Posterior vena cava (tissue), 2 donors: ENCODE measurements at places on chromosomes 2 and 18. TPM values are rescaled to one million over a fixed set of nuclear protein-coding genes. Genes with fewer than 3 reads are reported as not detected.

The NAT8 gene
- not detected for total RNA-seq

The EVA1A gene
- 0.56 TPM for total RNA-seq

The CD8B2 gene
- not detected for total RNA-seq

GRCh38 chr2:65436824-65437221 lies 4.4 kb upstream of the SPRED2 start:
- no peak for DNase-seq

- DNase-seq: no peak
Measured at GRCh38 chr18:50161597-50162205, 33.2 kb downstream of the MYO5B start.

GRCh38 chr2:179272406-179273192 lies 8.0 kb upstream of the SESTD1 start:
- no peak for DNase-seq

DNA sequence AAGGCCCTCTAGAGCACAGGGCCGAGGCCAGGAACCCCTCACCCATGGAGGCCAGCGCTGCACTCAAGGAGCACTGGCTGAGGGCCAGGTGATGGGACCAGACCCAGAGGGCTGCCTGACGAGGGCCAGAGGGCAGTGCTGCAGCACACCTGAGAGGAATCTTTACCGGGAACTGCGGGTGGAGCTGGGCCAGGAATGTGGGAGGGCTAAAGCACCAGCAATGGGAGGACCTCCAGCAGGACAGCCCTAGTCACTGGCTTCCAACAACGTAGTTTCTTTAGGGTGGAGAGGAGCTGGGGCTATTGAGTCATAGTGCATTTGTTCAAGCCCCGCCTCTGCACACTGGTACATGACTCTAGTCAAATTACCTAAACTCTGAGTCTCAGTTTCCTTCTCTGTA lies 143.4 kb downstream of the TMEM17 start:
- DNase-seq: no peak

DNA sequence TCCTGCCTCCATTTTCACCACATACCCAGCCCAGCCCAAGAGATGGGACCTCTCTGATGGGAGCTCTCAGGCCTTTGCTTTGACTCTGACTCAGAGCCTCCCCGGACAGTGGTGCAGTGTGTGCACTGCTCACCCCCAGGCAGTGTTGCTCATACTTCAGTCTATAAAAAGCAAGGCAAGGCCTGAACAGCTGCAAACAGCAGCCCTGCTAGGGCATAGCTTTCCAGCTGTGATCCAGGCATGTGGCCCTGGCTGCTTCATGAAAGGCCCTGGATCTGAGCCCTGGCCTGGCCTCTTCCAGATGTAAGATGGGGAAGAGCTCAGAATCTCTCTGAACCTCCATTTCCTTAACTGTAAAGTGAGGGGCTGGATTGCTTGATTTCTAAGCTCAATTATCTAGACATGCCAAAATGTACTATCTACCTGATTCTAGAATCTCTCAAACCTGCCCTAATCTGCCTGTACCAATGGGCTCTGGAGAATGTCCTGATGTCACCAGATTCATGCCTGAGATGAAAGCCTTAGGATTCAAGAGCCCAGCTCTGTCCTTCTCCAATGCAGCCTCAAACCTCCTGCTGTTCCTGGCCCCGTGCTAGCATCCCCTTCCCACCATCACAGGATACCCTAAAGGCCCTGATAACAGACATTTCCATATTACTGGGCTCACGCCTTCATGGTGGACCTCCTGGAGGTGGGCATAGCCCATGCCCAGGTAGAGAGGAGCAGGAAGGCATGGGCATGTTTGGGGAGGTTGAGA lies 206.9 kb downstream of the ARL4C start:
- no peak for DNase-seq

DNA sequence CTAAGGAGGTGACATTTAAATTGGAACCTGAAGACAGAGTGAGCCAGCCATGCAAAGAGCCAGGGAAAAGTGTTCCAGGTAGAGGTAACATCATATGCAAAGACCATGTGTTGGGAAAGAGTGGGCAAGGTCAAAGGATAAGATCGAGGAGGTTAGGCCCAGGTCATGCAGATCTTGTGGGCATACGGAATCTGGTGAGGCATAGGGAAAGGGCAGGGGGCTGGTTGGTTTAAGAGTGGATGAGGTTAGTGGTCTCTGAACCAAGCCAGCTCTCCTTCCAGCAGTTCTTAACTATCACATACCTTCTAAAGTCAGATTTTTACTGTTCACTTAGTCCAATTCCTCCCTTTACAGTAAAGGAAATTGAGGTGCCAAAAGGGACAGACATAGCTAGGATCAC lies 3.0 kb downstream of the ANKRD53 start:
- no peak for DNase-seq

DNA sequence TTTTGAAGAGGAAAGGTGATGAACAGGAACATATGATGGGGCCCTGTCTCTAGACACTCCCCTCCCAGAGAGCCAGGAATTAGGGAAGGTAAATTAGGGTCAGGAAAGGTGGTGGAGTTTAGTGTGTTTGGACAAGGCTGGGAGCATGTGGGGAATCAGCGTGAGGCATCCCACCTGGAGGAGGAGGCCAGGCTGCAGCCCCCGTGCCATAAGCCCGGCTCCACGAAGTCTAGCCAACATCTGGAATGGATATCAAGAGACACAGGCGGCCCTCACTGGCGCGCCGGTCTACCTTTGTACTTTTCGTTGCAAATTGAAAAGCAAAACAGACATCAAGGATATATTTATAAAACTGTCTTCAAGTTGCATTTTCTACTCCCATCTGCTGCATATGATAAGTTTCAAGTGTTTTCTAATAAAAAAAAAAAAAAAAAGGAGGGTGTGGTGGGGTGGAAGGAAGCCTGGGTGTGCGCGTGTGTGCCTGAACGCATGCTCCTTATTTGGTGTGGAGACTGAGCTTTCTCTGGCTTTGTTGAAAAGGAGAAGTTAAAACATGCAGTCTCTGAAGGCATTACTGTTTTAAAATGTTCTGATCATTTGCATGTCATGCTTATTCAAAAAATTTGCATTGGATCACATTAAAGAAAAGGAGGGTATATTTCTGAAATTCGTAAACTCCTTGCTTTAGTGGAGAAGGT lies 546.7 kb upstream of the ID2 start:
- no peak for DNase-seq

DNA sequence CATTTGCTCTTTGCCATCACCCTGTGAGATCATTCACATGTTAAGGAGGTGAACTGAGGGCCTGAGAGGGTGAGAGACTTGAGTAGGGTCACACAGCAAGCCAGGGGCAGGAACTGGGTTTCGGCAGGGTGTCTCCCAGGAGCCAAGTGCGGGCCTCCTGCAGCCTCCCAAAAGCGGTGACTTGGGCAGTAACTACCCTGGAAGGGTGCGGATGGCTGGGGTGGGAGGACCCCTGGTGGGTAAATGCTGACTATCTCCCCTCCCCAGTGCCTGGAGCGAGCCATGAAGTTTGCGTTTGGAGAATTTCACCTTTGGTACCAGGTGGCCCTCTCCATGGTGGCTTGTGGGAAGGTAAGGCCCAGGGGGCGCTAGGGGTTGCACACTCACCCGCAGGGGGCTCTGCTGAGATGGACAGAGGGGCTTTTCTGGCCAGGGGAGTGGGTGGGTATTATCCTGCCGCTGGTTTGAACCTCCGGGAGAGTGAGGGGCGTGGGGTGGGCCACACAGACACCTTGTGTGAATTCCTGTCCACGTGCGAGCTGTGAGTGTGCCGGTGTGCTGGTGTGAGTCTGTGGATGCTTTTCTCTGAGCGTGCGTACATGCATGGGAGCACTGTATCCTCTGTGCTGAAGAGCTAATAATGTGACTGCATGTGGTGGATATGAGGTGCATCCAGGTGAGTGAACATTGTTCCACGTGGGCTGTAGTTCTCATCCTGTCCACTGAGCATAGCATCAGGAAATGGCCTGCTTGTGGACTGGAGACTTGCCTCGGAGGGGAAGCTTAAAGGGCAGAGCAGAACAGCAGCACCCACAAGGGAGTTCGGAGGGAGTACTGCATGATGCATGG lies 91.0 kb upstream of the MCFD2 start:
- no peak for DNase-seq

DNA sequence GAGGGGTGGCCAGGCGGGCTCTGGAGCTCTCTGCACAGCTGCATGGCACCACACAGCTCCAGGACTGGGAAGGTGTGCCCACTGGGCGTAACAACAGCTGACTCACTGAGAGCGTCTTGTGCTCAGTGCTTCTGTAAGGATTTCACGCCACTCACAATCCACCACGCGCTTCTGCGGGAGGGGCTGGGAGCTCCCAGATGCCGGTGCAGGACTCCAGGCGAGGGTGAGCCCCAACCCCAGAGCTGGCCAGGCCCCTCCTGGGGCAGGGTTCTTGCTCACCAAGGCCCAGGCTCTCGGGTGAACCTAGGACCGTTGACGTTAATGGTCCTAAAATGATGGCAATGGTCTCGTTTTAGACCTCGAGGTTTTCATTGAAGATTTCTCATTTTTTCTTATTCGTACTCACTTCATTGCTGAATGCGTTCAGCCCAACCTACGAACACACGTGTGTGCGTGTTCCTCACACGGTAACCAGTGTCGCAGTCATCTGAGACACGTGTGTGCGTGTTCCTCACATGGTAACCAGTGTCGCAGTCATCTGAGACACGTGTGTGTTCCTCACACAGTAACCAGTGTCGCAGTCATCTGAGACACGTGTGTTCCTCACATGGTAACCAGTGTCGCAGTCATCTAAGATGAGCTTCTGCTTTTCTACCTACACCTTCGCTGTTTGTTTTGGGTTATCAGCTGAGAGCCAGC lies 38.4 kb upstream of the ZNF236 start:
- no peak for DNase-seq
